CD4-positive, alpha-beta T cell treated with Interleukin-15 for 1 hour (primary cell): ENCODE measurements at places on chromosomes 16 and 17.
A peak's percentile ranks its signal among the peaks of the same experiment; 100 is the strongest.

DNA sequence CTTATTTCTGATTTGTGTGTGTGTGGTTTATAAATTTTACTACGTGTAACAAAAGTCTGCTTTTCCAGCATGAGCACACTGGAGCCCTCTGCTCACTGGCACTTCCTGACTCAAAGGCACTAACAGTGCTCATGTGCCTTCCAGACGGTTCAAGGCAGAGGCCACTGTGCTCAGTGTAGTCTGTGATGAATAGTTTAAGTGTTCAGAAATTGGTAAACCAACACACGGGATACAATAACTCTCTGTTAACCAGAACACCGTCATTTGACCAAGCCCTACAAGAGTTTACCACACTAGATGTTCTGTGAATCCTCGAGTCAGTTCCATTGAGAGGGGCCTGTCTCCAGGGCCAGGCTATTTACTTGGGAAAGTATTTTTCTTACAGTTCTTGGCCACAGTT lies 191.9 kb downstream of the MRTFB start:
- DNase-seq = no peak

DNA sequence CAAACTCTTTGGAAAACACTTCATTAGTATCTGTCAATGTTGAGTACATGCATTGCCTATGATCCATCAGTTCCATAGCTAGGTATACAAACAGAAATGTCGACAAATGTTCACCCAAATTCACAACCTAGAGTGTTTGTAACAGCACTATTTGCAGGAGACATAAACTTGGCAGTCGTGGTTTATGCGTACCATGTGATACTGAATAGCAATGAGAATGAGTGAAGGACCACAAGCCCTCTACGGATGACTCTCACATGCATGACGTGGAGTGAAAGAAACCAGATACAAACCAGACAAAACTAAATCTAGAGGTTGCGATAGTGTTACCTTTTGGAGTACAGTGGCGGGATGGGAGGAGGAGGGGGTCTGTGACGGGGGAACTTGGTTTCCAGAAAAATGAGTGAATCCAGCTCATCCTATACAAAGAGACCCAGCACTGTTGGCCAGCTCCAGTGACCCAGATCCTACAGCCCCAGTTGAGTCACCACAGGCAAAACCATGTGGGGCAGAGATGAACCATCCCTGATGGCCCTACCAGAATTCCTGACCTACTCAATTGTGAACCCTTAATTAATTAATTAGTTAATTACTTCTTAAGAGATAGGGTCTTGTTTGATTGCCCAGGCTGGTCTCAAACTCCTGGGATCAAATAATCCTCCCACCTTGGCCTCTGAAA lies 15.9 kb upstream of the ULK2 start:
- no peak for DNase-seq

DNA sequence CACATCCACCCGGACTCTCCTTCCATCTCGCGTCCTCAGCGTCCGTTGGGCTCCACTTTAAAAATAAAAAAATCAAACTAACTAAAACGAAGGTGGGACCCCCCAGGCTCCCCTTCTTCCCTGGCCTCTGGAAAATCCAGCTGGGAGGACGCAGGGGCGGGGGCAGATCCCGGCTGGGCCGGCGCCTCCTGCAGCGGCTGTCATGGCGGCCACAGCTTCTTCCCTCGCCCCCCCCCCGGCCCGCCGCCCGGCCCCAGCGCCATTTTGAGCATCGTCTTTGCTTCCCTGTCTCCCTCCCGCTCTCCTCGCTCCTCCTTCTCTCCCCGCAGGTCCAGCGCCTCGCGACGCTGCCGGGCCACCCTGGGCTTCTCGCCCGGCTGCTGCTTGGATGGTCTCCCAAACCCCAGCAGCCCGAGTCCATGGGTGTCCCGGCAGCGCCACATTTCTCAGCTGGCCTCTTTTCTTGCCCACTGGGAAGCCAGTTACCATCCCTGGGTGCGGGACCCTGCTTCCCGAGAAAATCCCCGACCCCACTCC lies 3.3 kb downstream of the HOXB2 start:
- DNase-seq = no peak

- no peak for DNase-seq
Observed at GRCh38 chr17:76371656-76372628, 12.5 kb upstream of the SPHK1 start.

GRCh38 chr17:5536866-5537650 lies 47.3 kb downstream of the NLRP1 start:
- DNase-seq = no peak

DNA sequence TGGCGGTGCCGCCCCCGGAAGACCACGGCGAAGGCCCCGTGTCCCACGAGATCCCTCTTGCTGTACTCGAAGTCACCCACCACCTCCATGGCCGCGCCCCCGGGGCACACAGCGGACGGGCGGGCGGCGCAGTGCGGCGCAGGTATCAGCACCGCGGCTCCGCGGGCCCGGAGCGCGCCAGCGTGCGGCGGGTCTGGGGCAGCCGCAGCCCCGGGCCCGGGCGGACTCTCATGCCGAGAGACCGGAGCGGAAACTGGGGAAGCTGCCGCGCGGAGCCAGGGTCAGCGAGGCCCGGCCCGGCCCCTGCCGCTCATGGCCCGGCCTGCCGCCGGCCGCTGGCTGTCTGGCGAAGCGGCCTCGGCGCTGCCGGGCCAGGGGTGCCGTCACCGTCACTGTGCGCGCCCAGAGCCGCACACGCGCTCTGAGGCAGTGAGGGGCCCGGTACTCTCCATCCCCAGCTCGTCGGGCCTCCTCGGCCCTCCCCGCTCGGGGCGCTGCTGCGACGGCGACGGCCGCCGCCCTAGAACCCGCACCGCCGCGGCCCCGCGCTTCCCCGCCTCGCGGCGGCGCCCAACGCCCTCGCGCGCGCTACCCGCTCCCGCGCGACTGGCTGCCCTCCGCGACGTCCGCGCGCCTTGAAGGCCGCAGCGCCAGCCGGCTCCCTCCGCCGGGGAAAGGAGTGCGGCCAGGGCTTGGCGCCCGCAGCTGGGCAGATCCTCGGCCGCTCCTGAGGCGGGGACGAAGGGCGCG lies at the start of gene ULK2:
ULK2 (minus strand) TSS at position 608 of the 750 bp plus-strand sequence; CDS start at position 89, 519 bp downstream.
- DNase-seq = peak; percentile 58

- no peak for DNase-seq
Observed at GRCh38 chr17:31499771-31500554, 108.5 kb downstream of the RAB11FIP4 start.

GRCh38 chr16:58345574-58346354 lies 46.5 kb upstream of the GINS3 start:
- DNase-seq = no peak

GRCh38 chr17:8149419-8150193 lies 2.6 kb downstream of the PER1 start:
- no peak for DNase-seq

DNA sequence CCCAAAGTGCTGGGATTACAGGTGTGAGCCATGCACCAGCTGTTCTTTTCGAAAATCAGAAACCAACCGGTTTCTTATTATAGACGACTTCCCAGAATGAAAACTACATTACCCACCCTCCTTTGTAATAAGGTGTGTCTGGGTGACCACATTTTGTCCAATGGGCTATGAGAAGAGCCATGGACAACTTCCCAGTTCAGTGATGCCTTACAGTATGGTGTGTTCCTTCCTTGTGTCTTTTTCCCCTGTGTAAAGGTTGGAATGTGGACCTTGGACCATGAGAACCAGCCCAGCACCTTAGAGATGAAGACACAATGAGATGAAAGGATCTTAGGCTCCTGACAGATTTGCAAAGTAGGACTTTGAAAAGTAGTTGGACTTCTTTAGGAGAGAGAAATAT lies 85.0 kb upstream of the ATF7IP2 start:
- no peak for DNase-seq

DNA sequence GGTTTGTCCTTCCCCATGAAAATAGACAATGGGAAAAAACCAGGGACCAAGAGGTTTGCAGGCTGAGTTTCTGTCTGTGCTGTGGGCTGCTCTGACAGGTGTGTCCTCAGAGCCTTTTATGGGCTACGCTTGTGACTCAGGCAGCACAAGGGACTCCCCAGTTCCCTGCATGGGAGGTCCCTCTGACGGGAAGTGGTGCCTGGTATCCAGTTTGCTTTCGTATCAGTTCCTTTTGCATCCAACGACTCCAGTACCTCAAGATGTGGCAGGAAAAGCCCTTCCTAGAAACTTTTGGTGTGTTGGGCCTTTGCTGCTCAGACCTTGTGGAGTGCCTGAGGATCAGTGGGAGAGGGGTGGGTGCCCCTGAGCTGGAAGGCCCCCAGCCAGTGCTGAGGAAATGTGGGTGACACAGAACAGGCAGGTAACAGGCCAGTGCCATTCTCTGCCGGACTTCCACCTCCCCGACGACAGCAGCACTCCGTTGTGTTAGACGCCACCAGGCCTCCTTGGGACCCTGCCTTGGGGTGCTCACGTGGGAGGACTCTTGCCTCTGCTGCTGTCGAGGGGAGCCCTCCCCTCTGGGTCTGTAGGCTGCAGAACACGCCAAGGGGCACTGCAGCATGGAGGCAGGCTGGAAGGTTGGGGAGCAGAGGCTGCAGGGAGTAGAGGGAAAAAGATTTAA lies 38.4 kb upstream of the IRF8 start:
- no peak for DNase-seq

DNA sequence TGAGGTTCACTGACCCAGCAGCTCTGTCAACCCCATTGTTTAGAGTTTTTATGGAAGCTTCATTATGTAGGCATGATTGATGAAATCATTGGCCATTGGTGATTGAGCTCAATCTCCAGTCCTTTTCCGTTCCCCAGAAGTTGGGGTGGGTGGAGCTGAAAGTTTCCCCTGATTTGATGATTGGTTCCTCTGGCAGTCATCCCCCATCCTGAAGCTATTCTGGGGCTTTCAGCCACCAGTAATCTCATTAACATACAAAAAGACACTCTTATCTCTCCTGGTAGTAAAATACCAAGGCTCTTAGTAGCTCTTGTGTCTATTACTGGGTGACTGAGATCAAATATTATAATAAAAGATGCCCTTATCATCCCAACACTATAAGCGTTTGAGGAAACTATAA lies 67.1 kb downstream of the TANC2 start:
- DNase-seq = no peak

GRCh38 chr16:89331371-89332109 lies 114.0 kb downstream of the ZNF778 start:
- no peak for DNase-seq

GRCh38 chr17:40490289-40490853 lies 11.1 kb downstream of the TNS4 start:
- no peak for DNase-seq

DNA sequence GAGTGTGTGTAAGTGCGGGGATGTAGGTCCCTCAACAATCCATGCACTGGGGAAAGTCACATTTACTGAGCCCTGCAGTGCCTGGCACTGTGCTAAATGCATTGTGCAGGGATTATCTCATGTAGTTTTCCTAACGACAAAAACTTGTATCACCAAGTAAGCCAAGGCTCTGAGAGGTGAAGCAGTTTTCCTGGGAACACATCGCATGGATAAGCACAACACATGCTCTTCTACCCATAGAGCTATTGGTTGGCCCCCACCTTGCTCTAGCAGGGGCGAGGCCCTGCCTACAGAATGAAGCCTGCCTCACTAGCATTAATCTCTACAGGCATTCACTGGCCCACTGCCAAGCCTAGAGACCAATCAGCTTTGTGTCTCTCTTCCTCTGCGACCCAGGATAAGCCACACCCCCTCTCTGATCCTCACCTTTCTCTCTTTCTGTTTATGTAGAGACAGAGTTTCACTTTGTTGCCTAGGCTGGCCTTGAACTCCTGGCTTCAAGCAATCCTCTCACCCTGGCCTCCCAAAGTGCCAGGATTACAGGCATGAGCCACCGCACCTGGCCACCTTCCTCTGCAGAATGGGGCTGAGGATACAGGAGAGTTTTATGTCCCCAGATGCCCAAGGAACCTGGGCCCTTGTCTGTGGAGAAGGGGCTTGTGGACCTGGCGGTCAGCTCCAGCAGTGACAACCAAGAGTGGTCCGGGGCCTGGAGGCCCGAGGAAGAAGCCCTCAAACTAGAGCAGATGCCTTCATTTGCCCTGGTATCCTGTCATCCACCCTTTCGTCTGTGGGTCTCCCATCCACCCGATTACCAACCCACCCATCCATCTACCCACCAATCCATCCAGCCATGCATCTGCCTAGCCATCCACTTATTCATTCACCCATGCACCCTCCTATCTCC lies 12.8 kb downstream of the CDH16 start:
- DNase-seq = no peak

- DNase-seq = no peak
Observed at GRCh38 chr17:49688848-49689247, 11.0 kb upstream of the SPOP start.

DNA sequence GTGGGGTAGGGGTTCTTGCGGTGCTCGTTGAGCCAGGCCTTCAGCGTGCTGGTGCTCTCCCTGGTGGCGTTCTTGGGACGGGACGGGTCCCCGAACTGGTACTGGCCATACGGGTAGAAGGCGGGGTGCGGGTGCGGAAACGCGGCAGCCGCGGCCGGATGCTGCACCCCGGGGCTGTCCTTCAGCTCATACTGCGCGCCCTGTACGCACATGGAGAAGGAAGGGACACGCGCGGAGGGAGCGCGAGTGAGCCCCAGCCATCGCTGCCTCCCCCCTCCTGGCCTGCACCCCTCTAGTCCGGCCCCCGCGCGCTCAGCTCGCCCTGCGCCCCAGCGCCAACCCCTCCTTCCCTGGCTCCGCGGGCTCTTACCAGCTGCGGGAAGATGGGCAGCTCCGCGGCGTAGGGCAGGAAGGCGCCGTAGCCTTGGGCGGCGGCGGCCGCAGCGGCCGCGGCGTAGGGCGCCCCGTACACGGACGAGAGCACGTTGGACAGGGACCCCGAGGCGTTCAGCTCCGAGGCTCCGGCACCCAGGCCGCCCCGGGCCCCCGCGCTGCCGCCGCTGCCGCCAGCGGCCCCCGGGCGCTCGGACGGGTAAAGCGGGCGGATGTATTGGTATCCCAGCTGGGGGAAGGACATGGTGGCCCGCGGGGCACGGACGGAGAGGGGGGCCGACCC lies 1.0 kb downstream of the IRX3 start:
- no peak for DNase-seq

- DNase-seq = no peak
Observed at GRCh38 chr16:55542459-55543082, 23.9 kb upstream of the CAPNS2 start.

DNA sequence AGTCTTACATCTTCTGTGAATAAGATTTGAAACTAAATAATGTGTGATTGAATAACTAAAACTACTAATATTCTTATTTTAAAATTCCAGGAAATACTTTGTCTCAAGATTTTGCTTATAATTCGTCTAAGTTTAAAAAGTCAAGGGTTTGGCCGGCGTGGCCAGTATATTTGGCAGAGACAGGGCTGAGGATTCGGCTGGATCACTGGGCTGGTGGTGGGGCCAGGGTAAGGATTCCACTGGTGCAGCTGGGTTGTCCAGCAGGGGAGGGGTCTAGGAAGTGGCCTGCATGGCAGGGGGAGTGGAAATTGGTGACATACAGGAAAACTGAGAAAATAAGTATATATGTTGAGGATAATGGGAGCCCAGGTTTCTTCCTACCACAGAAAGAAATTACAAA lies 75.7 kb downstream of the MYO1D start:
- no peak for DNase-seq
